ENCODE measurements at places on chromosomes 11 and 22.

- no peak for DNase-seq
Measured at GRCh38 chr11:44024977-44025376, 22.8 kb upstream of the ACCSL start.

DNA sequence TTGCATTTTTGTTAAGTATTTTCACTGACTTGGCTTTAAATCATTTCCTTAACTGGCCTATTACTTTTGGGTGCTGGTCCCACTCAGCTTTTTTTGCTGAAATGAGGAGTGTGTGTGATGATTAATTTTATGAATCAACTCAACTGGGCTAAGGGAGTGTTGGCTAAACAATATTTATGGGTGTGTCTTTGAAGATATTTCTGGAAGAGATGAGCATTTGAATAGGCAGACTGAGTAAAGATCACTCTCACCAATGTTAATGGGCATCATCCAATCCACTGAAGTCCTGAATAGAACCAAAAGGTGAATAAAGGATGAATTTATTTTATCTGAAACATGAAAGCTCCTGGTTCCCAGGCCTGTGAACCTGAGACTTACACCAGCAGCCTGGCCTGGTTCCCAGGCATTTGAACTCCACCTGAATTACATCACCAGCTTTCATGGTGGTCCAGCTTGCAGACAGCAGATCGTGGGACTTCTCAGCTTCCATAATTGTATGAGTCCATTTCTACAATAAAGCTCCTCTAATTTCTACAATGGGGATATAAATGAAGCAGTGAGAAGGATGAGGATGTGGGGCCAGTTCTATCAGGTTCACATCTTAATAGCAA is 241.3 kb upstream of the ZC3H12C start:
- DNase-seq = no peak

GRCh38 chr11:102552447-102553194 is 22.1 kb upstream of the MMP7 start:
- DNase-seq = no peak

GRCh38 chr11:69427906-69428880 is 53.3 kb upstream of the LINC01488 start:
- DNase-seq = no peak

- no peak for DNase-seq
Measured at GRCh38 chr11:68641880-68642279, 42.5 kb upstream of the GAL start.

DNA sequence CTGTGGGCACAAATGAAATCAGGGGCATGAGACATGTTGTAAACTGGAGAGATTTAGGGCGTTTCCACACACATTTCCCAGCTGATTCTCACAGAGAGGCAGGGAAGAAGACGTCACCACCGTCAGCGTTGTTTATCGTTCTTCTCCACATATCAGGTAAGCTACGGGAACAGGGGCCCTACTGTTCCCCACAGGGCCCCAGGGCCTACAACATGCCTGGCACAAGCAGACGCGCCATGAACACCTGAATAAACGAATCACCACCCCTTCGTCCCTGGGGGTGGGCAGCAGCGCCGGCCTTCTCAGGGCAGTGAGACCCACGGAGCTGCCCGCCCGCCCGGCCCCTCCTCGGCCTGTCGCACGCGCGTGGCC is 342 bp downstream of the EFCAB6 start:
- DNase-seq = no peak

- no peak for DNase-seq
Measured at GRCh38 chr22:19440411-19441195, 6.9 kb downstream of the C22orf39 start.

- DNase-seq = peak; percentile 63
Measured at GRCh38 chr11:1916986-1917522, 2.4 kb upstream of the TNNT3 start.

GRCh38 chr11:113184498-113184897 is 129.9 kb upstream of the TTC12 start:
- no peak for DNase-seq

- DNase-seq = no peak
Measured at GRCh38 chr22:43015677-43016042, 711 bp upstream of the PACSIN2 start.

DNA sequence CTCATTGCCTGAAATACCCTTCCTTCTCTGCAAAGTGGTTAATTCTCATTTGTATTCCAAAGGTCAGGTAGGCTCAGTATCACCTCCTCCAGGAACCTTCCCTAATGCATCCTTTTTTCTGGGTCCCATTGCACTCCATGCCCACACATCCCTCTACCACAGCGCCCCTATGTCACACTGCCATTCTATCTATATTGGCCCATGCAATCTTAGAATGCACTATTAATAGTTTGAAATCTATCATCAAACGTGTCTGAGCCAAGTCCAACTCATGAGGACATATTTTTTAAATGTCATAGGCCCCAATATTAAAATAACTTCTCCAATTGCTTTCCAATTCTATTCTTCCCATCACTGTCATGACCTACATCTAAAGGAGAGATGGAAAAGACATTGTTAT is 495.1 kb downstream of the SOX6 start:
- no peak for DNase-seq

- no peak for DNase-seq
Measured at GRCh38 chr11:64233913-64234586, at the start of gene VEGFB. Gene VEGFB, plus strand, starts transcription at chr11:64234584. Its CDS starts 250 bp downstream, at chr11:64234834.

- no peak for DNase-seq
Measured at GRCh38 chr11:44905131-44905866, 45.4 kb downstream of the TP53I11 start.

DNA sequence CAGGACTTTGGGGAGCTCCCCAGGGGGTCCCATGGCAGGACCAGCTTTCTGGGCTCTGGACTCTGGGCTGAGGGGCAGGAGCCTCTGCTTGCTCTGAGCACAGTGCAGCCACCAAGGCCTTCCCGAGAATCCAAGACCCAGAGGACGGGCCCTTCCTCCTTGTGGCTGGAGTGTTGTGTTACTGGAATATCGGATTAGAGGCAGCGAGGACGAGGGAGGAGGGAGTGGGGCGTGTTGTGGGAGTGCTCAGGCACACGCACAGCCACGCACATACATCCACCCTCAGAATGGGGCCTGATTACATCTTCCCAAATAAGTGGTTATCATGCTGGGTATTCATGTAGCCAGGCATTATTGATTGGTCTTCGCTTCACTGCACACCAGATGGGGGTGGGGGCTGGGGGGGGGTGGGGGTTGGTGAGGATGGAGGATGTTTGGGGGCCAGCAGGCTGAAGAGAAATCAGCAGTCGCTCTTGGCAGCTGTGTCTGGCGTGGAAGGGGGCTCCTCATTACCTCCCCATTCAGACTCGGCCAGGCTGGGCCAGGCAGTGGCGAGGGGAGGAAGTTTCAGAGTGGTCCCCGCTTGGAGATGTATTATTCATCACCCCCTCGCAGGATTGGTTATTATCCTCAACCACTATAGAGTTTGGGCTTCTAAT is 120.9 kb downstream of the ST3GAL4 start:
- no peak for DNase-seq

DNA sequence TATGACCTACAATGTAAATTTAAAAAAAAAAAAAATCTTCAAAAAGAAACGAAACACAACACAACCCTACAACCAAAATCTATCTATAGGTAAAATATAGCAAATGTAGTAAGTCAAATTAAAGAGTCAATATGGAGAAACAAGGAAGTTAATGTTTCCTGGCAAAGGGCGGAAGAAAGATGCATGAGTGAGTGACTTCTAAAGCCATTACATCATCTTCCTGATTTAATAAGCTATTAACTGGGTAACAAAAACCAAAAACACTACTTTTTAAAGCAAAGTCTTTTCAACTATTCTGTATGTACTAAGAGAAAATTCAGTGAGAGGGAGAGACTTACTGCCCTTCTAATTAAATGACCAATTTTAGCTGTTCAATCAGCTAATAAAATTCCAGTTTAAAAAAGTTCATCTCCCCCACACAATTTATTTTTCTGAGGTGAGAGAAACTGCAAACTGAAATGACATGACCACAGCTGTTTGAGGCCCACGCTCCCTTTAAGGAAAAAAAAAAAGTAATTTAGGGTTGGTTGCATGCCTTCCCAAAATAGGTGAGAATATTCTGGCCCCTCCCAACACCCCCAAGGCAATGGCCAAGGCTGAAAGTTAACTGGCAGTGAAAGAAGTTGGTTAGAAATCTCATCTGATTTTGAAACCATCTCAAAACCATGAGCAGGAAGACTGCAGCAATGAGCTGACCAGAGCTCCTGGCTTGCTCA is 5.9 kb downstream of the SF1 start:
- no peak for DNase-seq

DNA sequence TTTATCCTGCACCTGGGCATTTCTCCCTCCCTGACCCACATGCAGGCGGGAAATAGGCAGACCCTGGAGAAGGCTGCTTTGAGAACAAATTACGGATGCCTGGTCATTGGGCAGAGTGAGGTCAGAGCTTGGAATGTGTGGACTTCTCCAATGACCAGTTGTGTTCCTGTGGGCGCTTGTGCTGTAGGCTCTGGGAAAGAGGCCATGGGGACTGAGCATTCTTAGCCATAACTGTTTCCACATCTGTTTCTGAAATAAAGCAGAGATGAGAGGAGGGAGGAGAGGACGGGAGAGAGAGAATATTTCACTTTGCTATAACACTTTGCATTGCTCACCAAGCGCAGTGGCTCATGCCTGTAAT is 11.2 kb upstream of the TMEM184B start:
- no peak for DNase-seq

DNA sequence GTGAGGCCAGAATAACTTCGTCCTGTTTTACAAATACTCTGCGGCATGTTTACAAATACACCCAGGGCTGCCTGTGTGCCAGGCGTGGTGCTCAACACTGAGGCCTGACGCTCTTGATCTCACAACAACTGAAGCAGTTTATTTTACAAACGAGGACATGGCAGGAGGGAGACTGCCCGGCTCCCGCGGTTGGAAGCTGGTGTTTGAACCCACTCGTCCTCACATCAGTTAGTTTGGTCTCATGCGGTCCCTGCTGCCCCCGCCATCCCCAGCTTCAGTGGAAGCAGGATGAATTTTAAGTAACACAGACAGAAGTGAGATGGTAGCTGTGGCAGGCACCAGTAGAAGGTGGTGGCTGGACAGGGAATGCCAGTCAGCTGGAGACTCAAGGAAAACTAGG is 16.4 kb downstream of the KIAA0930 start:
- no peak for DNase-seq

DNA sequence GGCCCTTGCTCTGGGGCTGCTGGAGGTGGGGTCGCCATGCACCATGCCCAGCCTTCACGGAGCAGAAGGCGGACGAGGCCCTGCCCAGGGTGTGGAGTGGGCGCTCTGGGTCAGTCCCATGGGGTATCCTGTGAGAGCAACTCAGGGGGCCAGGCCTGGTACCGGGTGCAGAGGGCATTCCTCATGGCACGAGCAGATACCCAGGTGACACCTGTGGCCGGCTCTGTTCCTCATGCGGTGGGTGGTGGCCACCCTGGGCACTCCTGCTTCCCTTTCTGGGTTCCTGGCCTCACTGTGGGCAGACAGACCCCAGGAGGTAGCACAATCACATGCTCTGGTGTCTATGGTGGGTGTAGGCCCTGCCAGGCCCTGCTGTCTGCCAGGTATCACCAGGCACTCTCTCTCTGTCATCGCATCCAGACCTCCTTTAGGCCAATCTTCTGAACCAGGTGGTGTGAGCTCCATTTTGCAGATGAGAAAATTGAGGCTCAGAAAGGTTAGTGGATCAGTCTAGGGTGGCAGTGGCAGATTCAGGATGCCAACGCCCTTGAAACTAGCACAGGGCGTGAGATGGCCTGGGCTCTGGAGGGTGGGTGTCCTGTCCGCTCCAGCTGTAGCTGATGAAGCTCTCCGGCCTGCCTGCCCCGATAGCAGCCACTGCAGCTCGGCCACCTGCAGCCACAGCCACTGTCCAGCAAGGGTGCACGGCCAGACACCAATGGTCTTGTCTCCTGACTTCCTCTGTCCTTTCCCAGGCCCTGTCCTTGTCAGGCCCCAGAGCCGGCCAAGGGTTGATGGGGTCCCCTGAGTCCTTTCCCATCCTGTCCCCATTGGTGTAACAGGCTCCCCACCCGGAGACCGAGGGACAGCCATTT is 15.1 kb downstream of the DGKZ start:
- no peak for DNase-seq

DNA sequence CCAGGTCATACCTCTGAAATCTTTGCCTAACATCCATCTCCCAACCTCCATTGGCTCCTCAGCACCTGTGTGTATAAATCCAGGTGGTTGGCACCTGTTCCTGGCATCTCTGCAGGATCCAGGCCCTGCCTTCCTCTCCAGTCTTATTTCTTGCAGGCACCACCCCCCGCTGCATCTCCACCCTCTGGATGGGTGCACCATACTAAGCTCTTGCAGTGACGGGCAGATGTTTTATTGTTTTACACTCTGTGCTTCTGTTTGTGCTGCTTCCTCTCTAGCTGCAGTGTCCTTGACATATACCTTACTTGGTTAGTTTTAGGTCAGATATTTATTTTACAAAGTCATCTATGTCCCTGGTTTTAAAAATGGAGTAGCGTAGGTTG is 102.6 kb downstream of the TBC1D22A start:
- no peak for DNase-seq

DNA sequence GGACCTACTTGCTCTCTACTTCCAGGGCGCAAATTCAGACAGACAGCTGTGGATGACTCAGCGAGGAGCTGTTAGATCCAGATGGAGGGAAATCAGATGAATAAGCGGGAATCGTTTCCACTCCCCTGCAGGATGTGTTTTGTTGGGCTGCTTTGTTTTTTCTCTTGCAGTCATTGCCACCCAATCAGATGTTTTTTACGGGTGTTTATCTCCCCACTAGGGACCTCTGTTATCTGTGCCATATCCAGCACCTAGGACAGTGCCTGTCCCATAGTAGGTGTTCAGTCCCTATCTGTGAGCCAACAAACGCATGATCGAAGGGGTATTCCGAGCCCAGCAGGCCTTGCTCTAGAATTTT is 51.1 kb upstream of the PARVG start:
- peak; percentile 18 for DNase-seq

- DNase-seq = no peak
Measured at GRCh38 chr22:30882974-30883533, 85.5 kb downstream of the MORC2 start.

GRCh38 chr11:3338569-3339339 is 40.2 kb downstream of the ZNF195 start:
- no peak for DNase-seq

DNA sequence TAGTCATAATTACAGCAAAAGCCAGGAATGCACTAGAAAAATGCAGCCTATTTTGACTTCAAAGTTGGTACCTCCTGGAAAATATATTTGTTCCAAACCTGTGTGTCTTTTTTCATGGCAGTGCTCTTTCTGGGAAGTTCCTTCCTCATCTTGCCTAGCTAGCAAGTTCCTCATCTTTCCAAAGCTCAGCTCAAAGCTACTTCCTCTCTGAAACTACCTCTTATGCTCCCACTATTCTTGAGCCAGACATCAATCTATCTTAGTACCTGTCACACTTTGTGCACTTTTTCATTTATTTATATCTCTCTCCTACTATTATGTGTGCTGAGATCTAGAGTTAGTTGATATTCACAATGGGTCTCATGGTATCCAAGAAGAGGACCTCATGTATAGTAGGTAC is 191.6 kb upstream of the CCDC90B start:
- DNase-seq = no peak

- no peak for DNase-seq
Measured at GRCh38 chr11:30002157-30002785, 14.6 kb downstream of the KCNA4 start.
